ENCODE measurements at places on chromosomes 11 and 22. TPM values are rescaled to one million over a fixed set of nuclear protein-coding genes. Genes with fewer than 3 reads are reported as not detected.

Gene SUSD2
- total RNA-seq = 0.18 TPM

Gene RIN1
- 9.9 TPM for total RNA-seq

Gene DEUP1
- not detected for total RNA-seq

Gene UBQLNL
- not detected for total RNA-seq

Gene SNX32
- total RNA-seq = not detected

Gene OR4C45
- total RNA-seq = not detected

- DNase-seq = no peak
Measured at GRCh38 chr11:121309688-121310087, 17.1 kb downstream of the SC5D start.

- DNase-seq = no peak
Measured at GRCh38 chr22:32776802-32777201, 24.7 kb upstream of the TIMP3 start.

DNA sequence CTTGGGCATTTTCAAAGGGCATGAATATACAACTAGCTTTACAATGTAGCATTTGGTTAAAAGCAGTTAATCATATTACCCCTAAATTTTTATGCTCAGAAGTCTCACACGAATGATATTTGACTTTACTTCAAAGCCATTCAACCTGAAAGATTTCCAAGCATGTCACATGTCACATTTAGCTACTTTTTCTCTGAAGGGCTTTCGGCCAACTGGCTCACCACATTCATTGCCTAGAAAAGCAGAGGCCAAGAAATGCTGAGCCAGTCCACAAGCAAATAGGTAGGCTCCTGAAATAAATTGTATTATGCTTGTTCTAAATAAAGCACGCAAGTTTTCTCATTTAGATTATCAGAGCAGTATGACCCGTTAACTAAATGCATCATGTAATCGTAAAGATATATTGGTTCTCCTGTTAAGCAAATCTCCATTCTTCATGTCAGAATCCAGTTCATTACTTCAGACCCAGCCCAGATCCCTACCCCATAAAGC, 30.6 kb downstream of the PAX6 start:
- DNase-seq = no peak

DNA sequence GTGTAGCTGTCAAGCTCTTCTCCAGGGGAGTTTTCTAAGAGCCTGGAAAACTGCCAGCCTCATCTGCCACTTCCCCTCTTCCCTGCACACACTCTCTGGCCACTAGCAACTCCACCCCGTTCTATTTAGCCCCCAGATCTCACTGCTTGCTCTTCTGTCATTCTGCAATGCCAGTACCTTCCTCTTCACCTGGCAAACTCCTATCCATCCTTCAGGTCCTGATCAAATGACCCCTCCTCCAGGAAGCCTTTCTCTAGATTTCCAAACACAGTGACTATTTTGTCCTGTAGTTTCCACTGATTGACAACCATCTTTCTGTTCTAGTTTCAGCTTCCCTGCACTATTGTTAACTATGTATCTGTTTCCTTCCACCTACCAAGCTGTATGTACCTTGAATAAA, 437.7 kb downstream of the SOX6 start:
- no peak for DNase-seq

DNA sequence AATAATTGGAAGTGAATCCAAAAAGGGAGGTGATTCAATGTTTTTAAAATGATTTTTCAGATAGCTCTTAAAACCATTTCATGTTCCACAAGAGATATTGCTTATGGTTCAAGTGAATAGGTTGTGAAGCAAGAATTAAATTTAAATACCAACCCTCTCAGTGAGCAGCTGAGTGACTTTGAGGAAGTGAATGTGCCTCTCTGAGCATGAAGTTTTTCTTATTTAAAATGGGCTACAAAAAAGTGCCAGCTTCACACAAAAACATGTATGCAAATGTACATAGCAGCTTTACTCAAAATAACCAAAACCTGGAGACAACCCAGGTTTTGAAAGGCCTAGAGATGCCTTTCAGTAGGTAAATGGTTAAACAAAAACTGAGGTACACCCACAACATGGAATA, 35.5 kb upstream of the GAB4 start:
- no peak for DNase-seq

GRCh38 chr11:84313830-84314359, 1027.7 kb upstream of the CCDC90B start:
- no peak for DNase-seq

DNA sequence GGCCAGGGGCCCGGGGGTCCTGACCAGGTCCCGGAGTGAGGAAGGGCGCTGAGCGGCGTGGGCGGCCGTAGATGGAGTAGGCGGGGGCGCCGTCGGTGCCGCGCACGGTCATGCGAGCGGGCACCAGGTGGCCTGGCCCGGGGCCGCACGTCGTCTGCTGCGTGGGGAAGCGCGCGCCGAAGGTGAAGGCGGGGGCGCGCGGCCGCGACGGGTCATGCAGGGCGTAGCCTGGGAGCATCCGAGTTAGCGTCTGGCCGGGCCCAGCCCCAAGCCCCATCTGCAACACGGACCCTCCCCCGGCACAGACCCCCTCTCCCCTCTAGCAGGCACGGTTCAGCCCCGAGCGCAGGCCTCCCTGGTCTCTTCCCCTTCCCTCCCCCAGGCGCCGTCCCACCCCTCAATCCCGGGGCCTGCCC, 1.7 kb upstream of the TYMP start:
- DNase-seq = no peak

DNA sequence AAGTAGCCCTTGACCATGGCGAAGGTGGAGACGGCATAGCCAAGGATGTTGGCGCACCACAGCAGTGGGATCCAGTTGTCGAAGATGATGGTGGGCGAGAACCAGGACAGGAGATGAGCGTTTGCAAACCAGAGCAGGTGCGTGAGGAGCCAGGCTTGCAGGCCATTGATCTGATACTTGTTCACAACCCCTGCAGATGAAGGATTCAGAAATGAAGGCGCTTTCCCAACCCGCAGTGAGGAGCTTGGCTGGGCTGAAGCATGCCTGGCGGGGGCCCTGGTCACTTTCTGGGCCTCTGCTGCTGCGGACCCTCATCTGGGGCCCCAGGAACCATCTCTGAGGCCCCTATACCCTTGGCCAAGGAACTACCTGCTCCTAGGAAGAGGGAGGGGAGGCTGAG, 6.9 kb downstream of the DHCR7 start:
- no peak for DNase-seq

- no peak for DNase-seq
Measured at GRCh38 chr11:89477175-89477574, 14.0 kb downstream of the NOX4 start.

DNA sequence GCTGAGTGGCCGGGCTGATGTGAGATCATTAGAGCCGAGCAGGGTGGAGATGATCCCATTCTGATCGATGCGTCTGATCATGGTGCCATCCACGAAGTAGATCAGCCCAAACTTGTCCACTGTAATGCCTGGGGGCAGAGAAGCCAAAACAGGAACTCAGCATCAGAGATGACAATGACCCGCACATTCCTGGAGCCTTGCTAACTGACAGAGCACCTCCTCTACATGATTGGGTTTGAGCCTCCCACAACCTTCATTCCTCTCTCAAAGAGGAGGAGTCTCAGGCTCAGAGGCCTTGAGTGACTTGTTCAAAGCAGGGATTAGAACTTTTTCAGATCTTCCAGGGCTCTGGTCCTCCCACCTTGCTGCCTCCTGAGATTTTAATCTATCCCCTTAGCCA, 133.7 kb upstream of the NARS2 start:
- DNase-seq = peak; percentile 39

All from IMR-90 (cell line).